Glutamatergic neuron (in vitro differentiated cells): ENCODE measurements at places on chromosomes 16 and 17. TPM values are rescaled to one million over a fixed set of nuclear protein-coding genes. Genes with fewer than 3 reads are reported as not detected.

Gene HOXB7
- total RNA-seq: 0.64 TPM

Gene ZKSCAN2
- total RNA-seq: 16.6 TPM

- DNase-seq: no peak
- peaks cover 16% of the 10 kb centered on the region for H3K4me1 ChIP-seq
- H3K4me3 ChIP-seq: peak overlapping the region; percentile 93
- H3K36me3 ChIP-seq: no peaks in the 10 kb centered on the region
- peak overlapping the region; percentile 90 for H3K27ac ChIP-seq
Observed at GRCh38 chr17:81682565-81683207, 911 bp downstream of the ARL16 start.

Gene TBKBP1
- 30.7 TPM for total RNA-seq

- H3K27me3 ChIP-seq: no peaks in the 10 kb centered on the region
- no peaks in the 10 kb centered on the region for H3K36me3 ChIP-seq
- H3K4me3 ChIP-seq: no peak overlapping the region
- DNase-seq: no peak
- no peaks in the 10 kb centered on the region for H3K4me1 ChIP-seq
Observed at GRCh38 chr16:13503960-13504635, 415.9 kb upstream of the ERCC4 start.

- no peak for DNase-seq
- no peaks in the 10 kb centered on the region for H3K27me3 ChIP-seq
- no peaks in the 10 kb centered on the region for H3K36me3 ChIP-seq
- H3K4me1 ChIP-seq: peaks cover 12% of the 10 kb centered on the region
- H3K4me3 ChIP-seq: no peak overlapping the region
Observed at GRCh38 chr16:78597809-78598570, 498.5 kb downstream of the WWOX start.

Gene MAF
- total RNA-seq: 5.0 TPM

GRCh38 chr17:35373534-35373983, at the start of gene SLFN11:
Gene SLFN11, minus strand, starts transcription at chr17:35373621. Its CDS starts 9,814 bp downstream, at chr17:35363807.
- peak within 1 kb of the TSS; percentile 78 for H3K4me3 ChIP-seq
- H3K4me1 ChIP-seq: no peaks in the 10 kb centered on the region
- no peak within 1 kb of the TSS for H3K27ac ChIP-seq
- peaks cover 4% of the 10 kb centered on the region for H3K36me3 ChIP-seq

DNA sequence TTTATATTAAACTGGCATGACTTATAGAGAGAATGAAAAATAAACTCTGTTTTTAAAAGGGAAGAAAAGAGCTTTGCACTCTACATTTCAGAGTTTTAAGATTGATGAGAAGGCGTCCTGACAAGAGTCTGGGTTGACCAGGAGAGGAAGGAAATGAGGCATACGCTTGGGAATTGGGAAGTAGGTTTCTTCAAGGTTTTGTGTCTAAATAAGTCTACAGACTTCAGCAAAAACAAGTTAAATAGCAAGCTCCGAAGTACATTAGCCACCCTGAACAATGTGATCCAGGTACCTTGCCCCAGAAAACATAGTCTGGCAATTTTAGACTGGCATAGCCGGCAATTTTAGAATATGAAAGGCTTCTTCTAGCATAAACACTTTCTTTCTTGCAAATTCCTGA, 28.5 kb upstream of the CCDC182 start:
- no peak overlapping the region for H3K4me3 ChIP-seq
- no peaks in the 10 kb centered on the region for H3K27me3 ChIP-seq
- no peak overlapping the region for H3K27ac ChIP-seq
- no peak for DNase-seq

Gene PRR29
- total RNA-seq: not detected

DNA sequence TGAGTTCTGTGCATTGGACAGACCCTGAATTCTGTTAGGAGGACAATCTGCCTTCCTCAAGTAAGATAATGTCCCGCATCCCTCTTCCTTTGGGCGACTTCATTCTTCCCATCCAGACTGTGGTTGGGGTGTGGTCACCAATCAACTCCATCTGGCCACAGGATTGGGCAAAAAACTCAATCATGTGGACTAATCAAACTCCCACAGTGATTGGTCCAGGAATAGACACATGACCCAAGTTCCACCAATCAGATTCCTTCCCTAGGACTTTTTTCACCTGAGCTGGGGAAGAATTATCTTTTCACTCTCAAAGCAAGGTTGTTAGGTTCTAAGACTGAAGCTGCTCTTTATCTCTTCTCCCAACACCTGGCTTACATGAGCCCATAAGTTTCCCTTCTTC, 13.2 kb upstream of the NKD1 start:
- no peak overlapping the region for H3K27ac ChIP-seq
- no peak overlapping the region for H3K4me3 ChIP-seq
- no peak for DNase-seq
- H3K4me1 ChIP-seq: peaks cover 14% of the 10 kb centered on the region
- H3K36me3 ChIP-seq: peaks cover 16% of the 10 kb centered on the region

- no peak overlapping the region for H3K27ac ChIP-seq
- peaks cover 4% of the 10 kb centered on the region for H3K36me3 ChIP-seq
Observed at GRCh38 chr17:82397449-82398335, 20.5 kb upstream of the HEXD start.
